Ecto neural progenitor cell (in vitro differentiated cells): ENCODE measurements at places on chromosomes 7 and 10.

- no peak for DNase-seq
These were observed 8.7 kb downstream of the TMEM209 start for GRCh38 chr7:130196476-130196875.

DNA sequence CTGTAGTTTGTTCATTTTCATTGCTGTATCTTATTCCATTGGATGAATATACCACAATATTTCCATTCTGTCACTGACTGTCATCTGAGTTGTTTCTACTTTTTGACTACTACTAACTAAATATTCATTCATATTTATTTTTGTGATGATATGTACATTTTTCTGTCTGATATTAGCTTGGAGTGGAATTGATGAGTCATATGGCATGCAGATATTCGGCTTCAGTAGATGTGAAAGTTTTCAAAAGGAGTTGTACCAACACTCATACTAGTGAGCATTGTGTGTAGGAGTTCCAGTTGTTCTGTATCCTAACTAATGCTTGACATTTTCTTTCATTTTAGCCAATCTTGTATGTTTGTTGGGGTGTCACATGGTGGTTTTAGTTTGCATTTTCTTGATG is 7.7 kb downstream of the RUNDC3B start:
- no peak for DNase-seq

- no peak for DNase-seq
These were observed 94.8 kb upstream of the HDAC9 start for GRCh38 chr7:18400726-18401125.

- DNase-seq: no peak
These were observed 116.7 kb downstream of the TNS3 start for GRCh38 chr7:47465191-47465590.

DNA sequence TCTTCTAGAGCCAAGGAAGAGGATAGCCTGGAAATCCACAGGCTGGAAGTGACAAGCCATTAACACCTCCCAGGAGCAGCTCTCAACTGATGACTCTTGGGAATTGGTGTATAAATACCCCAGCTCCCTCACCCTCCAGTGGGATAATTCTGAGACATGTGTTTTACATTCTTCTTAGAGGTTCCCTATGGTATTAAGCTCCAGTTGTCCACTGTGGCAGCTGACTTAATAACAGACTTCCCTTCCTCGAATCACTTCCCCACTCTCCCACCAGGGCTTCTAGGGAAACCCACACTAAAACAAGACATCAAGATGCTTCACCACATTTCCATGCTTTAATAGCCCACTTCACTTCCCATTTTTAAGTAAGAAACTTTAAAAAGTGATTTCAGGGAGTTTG is 47.2 kb downstream of the FAM107B start:
- DNase-seq: no peak

- no peak for DNase-seq
These were observed 19.9 kb downstream of the PPP2R2D start for GRCh38 chr10:131920693-131921092.

DNA sequence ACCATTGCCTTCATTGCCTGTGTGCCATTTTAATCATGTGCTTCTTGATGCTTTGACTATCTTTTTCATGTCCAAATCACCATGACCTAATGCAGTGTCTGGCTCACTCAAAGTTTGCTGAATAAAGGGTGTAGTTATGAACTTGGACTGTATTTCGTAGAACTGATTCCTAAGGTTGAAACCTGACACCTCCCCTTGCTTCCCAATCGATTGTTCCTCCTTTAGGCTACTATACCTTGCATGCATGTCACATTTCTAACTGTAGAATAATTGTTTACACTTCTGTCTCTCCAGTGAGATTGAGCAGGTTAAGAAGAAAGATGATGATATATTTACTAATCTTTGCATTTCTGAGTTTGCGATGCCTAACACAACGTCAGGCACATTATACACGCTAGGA is 41.0 kb upstream of the CDK1 start:
- DNase-seq: no peak

DNA sequence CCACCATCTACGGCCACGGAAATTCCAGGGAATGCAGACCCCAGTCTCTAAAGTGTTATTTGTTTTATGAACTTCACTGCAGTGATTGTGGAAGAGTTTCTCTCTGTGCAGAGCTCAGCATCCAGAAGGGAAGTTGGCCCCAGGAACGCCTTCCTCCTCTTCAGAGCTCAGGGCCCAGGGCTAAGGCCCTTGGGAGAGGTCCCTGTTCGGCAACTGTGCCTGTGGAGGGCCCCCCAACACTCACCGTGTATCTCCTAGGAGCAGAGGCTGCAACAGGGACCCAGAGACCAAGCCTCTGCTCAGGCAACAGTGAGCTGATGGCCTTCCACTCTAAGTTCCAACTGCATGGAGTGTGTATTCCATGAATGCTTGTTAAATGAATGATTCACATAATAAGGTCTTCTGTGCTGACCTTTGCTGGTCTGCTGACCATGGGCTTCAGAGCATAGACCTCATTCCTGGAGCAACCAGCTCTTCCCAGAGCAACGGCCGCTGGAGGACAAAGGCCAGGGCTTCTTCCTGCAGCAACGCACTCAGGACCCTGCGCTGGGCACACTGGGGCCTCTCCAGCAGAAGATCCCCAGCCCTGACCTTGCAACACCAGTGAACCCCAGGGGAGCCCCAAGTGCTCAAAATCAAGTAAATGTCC is 7.7 kb downstream of the DIP2C start:
- DNase-seq: no peak

GRCh38 chr7:126606331-126606730 is 646.4 kb downstream of the GRM8 start:
- DNase-seq: no peak

- DNase-seq: no peak
These were observed 339.2 kb downstream of the ZNF716 start for GRCh38 chr7:57789130-57789529.

DNA sequence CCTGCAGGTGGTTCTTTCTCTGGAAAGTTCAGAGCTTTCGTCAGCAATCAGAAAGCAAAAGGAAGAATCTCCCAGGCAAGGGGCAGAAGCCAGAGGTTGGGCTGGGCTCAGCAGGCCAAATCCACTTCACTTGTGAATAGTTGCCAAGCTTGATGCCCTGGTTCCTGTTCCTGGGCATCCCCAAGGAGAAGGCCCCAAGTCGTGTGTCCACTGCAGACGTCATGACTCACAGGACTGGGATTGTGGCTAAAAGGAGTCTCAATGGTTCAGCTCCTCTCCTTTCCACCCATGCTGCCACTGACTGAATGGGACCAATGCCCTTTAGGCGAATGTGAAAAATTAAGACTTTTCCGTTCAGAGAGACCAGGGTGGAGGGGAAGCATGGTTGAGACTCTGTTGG is 38.6 kb upstream of the TRIM8 start:
- DNase-seq: no peak

DNA sequence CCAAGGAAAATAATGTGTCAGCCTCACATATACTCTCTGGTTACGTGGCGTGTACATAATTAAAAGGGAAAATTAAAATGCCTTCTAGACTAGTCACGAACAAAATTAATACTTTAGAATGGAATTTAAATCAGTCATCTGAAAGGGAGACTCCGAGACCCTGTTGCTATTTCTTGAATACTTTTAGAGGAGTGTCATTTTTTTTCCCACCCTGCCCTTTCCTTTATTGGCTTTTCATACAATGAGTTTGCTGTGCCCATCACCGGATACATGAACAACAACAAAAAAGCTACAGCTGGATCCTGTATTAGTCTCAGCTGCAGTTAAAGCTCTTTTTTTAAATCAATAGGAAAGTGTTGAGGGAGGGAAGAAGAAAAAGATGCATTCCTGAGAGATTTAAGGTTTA is 20.1 kb downstream of the CYTH3 start:
- no peak for DNase-seq

- no peak for DNase-seq
These were observed 46.5 kb upstream of the IL6 start for GRCh38 chr7:22680482-22680911.

DNA sequence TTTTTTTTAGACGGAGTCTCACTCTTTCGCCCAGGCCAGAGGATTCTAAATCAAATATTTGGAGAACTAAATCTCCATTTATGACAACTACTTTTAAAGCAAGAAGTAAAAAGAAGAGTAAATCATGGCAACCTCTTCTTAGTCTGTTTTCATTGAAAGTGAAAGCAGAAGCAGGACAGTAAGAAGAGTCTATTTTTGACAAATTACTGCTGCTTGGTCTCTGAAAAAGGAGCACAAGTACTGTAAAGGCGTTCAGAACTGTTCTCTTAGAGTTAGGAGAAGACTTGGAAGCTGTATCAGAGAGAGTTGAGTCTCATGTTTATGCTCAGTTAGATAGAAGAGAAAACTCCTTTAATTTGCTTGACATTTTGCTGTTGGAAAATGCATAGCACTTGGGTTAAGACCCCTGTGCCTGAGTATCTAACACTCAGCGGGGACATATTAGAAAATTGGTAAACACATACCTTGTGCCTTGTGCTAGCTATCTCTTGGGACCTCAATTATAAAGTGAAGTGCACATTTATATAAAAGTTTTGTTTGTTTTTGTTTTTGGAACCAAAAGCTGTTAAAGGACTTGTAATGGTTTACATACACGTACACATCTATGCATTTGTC is 433.0 kb downstream of the ANKRD7 start:
- DNase-seq: no peak

- no peak for DNase-seq
These were observed 15.6 kb upstream of the PDIA4 start for GRCh38 chr7:149043936-149044335.

- DNase-seq: peak; percentile 72
These were observed 37.8 kb upstream of the PSAP start for GRCh38 chr10:71888623-71889387.

- DNase-seq: no peak
These were observed 136.5 kb upstream of the ETV1 start for GRCh38 chr7:14125998-14126397.

DNA sequence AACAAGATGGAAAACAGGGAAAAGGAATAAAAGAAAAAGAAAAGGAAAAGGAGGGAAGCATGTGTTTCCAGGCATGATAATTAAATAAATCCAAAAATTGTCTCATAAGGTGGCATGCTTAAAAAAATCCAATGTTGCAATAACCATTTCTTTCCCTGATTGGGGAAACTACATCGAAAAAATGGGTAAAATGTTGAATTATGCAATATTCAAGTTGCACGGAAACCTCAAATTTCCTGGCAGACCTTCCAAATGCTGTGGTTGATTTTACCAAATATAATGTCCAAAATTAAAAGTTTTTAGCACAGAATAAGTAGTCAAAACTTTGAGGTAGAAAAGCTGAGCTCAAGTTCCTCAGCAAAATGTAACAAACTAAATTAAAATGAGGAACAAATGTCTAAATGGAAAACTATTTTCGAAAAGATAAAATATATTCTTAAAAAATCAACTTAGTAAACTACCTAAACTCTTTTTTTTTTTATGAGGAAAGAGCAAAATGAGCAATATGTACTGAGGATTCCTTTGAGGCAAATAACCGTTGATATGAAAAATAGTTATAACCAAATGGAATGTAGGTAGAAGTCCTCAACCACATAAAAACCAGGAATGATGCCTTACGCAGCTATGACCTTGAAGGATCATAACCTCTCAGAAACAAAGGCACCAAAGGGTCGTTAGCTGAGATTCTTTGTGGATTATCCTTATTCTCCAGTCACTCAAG is 52.6 kb downstream of the MACC1 start:
- DNase-seq: no peak

DNA sequence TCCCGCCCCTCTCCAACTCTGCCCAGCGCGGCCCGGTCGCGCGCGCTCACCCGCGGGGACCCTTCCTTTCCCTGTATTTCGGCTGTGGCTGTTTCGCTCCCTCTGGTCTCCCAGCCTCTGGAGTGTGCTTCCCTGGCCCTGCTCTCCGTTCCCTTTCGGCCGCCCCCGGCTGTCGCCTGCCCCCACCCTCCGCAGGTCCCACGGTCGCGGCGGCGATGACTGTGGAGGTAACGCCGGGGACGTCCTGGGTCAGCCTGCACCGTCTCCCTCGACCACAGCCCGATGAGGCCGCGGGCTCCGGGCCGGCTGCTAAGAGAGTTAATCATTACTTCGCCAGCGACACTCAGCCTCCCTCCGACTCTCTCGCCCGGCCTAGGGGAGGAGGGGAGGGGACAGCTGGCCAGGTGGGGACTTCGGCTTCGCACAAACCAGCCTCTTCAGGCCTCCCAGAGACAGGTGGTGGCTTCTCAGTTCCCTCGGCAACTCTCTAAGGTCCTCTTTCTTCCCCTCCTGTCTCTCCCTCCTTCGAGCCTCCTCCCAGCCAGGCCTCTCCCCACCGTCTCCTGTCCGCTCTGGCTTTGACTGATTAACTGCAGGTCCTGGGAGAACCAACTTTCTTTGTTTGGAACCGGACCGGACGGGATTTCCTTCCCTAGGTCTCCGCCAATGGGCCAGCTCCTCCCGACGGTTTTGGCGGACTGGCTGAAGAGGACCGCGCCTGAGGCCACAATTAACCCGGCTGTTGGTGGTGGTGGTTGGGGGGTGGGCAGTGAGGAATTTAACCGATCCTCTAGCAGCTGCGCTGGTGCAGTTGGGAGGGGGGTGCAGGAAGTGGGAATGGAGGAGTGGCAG is 5.6 kb upstream of the PAX2 start:
- peak; percentile 73 for DNase-seq

DNA sequence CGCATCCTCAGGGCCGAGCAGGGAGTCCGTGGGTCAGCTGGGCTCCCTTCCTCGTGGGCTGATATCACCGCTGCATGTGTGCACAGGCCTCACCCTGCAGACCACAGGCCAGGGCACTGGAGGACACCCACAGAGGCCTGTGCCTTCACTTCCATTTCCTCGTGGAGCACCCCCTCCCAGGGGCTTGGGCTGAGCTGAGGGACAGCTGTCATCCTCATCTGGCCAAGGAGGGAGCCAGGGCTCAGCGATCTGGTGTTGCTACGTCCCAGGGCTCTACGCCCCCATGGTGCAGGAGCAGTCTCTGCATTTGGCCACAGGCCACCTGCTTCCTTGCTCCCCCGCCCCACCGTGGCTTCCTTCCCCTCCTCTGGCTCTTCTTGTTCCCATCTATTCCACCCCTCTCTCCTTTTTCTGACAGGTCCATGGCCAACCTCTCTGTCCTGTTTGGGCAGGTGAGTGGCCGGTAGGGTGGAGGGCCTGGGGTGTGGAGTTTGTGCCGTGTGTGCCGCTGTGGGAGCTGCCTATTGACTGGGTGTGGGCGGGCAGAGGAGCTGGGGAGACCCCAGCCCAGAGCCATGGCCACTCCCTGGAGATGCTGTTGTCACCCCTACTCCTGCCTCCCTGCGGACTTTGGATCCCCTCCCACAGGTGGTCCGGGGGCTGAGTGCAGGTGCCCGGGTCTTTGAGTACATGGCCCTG is 8.3 kb upstream of the ASIC3 start:
- no peak for DNase-seq

GRCh38 chr10:67988606-67989005 is 86.5 kb downstream of the HERC4 start:
- DNase-seq: no peak

GRCh38 chr10:11934262-11934661 is 108.3 kb downstream of the UPF2 start:
- DNase-seq: no peak

- DNase-seq: no peak
These were observed 291.6 kb upstream of the MKI67 start for GRCh38 chr10:128417826-128418225.
